ENCODE measurements at places on chromosomes 5 and 9.

DNA sequence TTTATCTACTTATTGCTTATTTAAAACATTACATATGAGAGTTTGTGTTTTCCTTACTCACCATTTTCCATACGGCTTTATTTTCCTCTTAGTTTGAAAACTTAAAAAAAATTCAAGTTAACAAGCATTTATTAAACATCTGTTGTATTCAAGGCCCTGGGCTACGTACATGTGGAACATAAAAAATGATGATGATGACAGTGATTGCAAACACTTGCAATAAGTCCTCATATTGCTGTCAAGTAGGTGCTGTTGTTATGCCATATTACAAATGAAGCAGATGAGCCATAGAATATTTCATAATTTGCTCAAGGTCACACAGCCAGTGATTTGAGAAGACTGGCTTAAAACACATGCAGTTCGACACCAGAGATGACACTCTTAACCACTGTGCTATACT lies 180.6 kb downstream of the COMMD10 start:
- DNase-seq, result no peak

- peak; percentile 61 for DNase-seq
These were observed 433.4 kb downstream of the TMEM38B start for GRCh38 chr9:106127776-106128175.

DNA sequence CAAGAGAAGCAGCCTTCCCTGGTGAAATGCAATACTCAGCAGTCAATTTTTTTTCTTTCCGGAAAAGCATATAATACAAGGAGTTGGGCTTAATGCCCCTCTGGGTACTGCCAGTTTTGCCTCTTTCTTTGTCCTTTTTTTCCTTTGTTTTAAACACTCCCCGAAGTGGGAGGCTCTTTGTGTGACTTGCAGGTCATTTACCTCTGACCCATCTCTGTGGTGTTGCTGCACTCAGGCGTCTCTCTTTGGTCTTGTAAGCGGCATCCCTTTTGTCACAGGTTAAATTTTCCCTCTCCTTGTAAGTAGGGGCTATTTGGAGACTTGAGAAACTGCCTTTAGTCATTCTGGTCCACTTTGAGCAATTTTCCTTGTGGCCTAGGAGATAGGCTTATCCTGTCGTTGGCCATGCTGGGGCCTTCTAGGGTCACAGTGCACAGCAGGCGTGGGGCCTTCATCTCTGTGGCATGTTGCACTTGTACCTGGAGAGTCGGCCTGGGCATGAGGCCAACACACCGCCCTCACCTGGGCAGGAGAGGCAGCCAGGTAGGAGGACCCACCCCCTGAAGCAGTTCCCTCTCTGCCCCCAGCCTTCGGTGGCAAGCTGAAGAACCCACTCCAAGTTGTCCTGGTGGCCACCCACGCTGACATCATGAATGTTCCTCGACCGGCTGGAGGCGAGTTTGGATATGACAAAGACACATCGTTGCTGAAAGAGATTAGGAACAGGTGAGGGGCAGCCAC lies 27.7 kb upstream of the CTSL start:
- DNase-seq, result no peak

GRCh38 chr9:83056174-83056573 lies 6.8 kb downstream of the RASEF start:
- DNase-seq, result no peak

GRCh38 chr9:115601434-115601833 lies 483.5 kb upstream of the TNC start:
- DNase-seq, result no peak
